ENCODE measurements at places on chromosomes 6 and 20.
A peak's percentile ranks its signal among the peaks of the same experiment; 100 is the strongest.

DNA sequence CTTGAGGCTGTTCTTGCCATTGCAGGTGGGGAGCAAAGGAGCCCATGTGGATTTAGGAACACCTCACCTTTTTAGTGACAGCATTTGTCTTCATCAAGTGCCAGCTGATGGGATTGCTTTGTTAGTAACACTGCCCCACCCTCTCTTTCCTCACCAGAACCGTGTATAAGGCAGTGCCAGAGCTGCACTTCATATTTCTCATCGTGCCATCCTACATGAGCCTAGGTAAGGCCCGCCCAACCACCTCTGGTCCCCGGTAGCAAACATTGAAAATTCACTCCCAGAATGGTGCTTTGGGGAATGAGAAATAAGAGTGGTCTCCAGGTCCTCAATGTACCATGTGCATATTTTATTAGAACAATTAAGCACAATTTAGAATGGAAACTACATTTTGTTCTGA is 22.7 kb downstream of the CFAP61 start:
- DNase-seq, result no peak

DNA sequence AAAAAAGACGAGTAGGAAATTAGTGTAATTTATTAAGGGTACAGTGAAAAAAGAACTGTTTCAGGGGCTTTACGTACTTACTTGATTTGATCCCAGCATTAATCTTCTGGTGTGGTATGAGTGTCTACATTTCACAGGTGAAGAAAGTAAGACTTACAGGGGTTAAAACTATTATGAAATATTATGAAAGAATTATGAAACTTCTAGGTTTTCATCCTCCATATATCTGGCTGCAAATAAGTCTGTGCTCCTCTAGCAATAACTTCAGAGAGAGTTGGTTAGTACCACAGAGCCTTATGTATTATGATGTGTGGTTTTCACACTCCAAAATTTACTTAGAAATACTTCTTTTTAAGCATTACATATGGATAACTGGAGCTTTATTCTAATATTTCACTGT is 41.9 kb downstream of the ZFAND3 start:
- no peak for DNase-seq

GRCh38 chr6:46773201-46773855 is 19.9 kb upstream of the MEP1A start:
- DNase-seq, result no peak

DNA sequence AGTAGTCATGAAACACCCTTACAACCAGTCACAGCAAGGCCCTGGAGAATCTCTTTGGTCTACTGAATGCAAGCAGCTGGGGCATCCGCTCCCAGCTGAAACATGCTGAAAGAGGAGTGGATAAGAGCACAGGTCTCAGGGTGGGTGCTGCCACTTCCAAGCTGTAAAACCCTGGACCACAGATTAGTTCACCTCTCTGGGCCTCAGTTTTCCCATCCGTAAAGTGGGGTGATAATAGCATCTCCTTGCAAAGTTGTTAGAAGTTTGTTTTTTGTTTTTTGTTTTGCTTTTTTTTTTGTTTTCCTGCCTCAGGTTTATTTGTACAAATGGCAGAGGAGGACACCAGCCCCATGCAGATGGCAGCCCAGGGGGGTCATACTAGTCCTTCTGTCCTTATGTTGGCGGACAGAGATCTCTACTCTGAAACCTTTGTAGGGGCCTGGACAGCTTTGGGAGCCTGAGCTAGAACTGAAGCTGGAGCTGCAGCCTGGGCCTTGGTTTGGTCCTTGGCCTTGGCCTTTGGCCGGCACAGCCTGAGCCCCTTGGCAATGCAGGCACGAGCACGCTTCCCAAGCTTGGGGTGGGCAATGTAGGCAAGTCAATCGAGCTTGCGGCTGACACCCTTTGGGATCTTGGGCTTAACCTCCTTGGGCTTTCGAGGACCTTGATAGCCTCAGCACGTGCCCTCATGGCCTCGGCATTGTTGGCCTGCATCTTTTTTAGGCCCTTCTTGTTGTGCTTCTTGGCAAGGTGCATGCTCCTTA is 38.2 kb downstream of the MRPL14 start:
- no peak for DNase-seq

DNA sequence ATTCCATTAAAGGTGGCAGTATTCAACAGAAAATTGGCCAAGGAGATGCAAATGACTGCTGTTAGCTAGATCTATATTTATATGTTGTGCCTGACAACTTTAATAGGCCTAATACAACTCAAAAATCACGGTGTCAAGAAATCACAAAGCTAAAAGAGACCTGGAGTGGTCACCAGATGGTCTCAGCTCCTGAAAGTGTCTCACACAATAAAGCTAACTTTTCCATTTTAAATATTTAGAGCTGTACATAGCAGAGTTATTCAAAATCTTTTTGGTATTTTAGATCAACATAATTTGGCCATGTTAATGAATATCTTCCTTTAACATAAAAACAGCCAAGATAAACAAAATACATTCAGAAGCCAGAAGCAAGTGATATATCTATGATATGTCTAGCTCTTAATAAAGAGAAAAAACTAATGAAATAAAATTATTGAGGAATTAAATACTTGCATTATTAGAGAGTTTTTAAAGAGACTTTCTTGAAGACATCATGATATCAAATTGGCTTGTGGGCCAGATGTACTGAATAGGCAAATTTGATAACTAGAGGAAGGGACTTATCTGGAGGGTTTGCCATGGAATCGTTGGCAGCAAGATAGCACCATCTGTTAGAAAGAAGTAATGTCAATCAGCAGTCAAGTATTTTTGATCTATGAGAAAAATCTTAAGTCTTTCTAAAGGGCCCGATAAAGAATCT is 84.9 kb upstream of the SCAF8 start:
- no peak for DNase-seq

GRCh38 chr20:9927224-9927623 is 88.3 kb upstream of the PAK5 start:
- no peak for DNase-seq

GRCh38 chr6:92826633-92827032 is 592.7 kb downstream of the EPHA7 start:
- DNase-seq, result no peak

DNA sequence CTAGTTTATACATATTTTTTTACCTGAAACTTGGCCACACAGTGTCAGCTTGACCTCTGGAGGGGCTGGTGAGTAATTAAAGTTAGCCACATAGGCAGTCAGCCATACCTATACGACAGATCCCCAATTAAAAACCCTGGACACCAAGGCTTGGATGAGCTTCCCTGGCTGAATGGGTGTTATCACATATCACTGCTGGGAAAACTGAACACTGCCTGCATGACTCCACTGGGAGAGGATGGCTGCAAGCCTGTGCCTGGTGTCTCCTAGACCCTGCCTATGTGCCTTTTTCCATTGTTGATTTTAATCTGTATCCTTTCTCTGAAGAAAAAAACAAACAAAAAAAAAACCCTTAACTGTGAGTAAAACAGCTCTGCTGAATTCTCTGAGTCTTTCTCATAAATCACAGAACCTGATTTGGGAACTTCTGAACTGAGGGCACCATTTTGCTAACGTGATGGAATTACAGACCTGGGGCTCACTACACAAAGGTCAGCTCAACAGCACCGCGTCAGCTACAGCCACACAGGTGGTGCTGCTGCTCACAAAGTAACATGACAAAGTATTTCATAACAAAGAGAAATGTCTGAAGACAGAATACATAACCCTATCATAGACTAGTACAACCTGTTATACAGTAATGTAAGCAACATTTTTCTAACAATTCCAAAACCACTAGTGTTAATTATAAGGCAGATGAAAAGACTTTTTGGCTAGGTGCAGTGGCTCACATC is 97.0 kb downstream of the SLC23A2 start:
- DNase-seq, result no peak

DNA sequence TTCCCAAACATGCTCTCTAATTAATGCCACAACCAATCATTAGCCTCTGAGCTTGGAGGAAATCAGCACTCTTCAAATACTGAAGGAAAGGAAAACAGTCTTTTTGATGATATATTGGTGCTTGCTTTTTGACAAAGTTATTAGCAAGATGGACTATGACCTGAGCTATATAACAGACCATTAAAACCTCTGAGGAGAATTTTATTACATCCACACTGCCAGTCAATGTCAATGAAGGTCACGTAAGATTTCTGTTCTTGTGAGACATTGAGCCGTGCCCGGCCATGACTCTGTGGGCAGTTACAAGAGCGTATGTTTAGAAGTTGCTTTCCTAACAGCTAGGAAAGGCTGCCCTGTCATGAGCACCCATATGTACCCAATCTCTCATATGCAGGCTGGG is 659.0 kb downstream of the UTRN start:
- no peak for DNase-seq

GRCh38 chr20:54167909-54168872 is 5.6 kb downstream of the CYP24A1 start:
- DNase-seq, result no peak

DNA sequence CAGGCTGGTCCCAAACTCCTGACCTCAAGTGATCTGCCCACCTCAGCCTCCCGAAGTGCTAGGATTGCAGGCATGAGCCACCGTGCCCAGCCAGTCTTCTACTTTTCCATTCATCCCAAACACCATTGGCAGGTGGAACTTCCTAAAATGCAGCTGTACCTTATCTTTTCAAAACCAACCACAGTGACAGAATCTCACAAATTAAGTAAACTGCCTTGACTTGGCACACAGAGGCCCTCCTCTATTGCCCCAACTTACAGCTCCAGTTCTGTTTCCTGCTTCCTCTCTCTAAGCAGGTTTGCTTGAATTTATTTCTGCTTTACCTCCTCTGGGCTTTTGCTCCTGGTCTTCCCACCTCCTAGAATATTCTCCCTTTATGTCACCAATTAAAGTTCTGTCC is 7.6 kb downstream of the MYB start:
- DNase-seq, result no peak

DNA sequence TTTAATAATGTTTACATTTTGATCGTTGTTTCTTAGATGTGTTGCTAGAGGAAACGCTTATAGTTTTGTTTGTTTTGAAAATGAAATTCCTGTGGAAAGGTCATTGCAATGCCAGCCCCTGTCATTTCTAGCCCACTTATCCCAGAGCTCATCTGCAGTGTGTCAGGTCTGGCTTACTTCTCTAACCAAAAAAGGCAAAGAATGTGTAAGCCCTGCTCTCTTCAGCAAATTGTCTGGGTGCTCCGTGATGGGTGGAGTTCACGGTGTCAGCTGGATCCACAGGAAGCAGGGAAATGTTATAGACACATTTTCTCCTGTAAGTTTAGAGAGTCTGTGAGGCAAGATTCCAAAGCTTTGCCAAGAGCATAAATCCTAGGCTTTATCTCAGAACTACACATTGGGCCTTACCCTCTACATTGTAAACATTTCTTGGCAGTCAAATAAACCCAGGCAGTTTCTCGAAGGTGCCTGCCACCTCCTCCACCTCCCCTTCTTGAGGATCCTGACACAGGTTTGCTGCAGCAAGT is 50.9 kb downstream of the RPRD1B start:
- DNase-seq, result no peak

- no peak for DNase-seq
Measured at GRCh38 chr20:14414560-14414959, 77.1 kb upstream of the FLRT3 start.

DNA sequence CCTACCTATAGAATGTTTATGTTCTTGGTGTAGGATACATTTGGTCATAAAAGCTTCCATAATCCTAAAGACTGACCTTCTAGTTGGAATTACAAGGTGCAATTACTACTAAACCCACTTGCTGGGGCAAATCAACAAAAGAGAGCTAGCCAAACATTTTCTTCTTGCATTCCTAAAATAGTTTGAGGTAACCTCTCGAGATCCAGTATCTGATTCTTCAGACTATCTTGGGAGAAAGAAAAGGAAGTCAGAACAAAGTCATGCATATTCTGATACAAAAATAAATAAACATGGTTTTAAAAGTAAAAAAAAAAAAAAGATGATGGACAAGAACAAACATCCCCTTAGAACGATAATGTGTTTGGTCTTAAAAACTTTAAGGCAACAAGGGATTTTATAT is 294.2 kb upstream of the RSPO3 start:
- no peak for DNase-seq

DNA sequence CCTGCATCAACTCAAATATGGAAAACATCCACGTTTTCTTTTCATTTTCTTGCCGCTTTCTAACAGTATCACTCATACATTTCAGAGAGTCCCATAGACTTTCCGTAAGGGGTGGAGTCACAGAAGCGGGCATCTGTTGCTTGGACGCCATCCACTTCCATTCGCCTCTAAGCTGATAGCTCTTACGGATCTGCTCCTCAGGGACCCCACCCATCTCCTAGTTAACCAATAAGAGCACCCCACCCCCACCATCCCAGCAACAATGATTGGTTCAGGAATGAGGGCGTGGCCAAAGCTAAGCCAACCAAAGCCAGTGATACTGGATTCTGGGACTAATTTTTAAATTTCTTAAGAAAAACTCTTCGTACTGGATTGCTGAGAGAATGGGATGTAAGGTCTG is 42.4 kb downstream of the SLC2A10 start:
- no peak for DNase-seq

GRCh38 chr6:113774127-113774825 is 82.9 kb upstream of the MARCKS start:
- DNase-seq, result no peak

DNA sequence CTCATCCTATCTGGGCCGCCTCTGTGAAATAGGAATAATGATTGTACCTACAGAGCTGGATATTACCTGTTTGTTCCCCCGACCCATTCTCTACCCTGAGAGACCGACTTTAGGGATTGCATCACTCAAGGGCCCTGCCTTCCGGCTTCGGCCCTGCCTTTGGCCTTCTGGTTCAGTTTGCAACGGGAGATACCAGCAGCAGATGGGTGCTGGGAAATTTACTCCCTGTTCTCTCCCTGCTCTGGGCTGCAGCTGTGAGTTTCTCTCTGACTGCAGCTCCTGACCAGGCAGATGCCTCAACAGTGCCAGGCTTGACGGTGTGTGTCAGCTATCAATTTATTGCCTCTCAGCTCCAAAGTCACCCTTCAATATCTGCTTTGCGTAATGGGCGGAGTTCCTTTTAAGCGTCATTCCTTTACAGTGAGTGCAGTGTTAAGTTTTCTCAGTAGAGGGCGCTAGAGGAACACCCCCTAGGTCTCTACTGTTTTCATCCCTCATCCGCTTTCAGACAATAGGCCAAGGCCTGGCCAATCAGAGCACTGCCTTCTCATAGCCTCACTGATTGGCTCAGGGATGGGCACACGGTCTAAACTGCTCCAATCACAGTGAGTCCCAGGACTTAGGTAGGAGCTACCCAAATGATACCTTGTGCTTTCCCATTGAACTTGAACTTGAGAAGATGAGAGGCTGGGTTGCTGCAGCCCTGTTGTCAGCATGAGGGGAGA is 30.0 kb downstream of the KCNG1 start:
- peak; percentile 72 for DNase-seq

- no peak for DNase-seq
Measured at GRCh38 chr20:14568701-14569100, 231.3 kb upstream of the FLRT3 start.

- no peak for DNase-seq
Measured at GRCh38 chr6:169766921-169767736, 15.7 kb downstream of the ERMARD start.
